Gastroesophageal sphincter (tissue), 4 donors: ENCODE measurements at places on chromosomes 5 and 9.

DNA sequence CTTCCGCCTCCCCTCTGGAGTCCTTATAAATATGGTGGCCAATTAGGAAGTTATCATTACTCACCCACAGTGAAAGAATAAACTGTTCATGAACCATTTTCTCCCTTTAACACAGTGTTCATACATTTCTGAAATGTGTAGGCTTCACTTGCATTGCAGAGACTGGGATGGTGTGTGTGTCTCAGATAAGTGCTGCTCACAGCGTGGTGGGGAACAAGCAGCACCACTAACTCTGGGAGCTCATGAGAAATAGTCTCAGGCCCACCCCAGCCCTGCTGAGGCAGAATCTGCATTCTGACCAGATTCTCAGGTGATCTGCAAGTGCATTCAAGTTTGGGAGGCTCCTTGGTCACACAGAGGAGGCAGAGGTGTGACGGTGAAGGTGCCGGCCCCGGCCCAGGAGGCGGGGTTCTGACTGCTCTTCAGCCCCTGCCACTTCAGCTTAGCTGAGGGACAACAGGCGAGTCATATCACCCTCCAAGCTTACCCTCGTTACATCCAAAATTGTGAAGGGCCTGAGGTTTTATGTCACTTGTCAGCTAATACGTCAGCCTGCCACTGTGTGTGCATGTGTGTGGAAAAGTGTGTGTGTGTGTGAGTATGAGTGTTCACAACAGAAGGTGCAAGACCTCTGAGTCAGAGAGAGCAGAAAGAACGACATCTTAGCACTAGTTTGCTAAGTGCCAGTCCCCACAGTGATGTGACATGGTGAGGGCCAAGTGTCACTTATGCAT is 34.7 kb downstream of the DAP start:
- no peak for ATAC-seq

GRCh38 chr5:143889986-143890385 is 78.0 kb downstream of the HMHB1 start:
- no peak for ATAC-seq

DNA sequence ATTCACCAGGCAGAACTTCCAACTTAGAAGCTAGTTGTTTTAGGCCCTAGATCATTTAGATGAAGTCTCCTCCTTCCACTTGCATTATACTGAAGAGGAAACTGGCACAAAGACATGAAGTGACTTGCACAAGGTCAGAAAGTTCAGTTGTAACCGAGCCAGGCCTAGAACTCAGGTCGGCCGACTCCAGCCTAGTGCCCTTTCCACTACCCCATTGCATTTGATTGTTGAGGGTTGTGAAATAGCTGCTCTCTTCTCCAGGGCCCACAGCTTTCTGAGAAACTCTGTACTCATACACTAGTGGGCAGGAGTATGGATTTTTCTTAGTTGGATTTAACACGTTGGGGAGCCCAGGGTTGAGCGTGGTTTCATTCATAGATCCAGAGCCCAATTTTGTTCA is 5.6 kb downstream of the ZNF462 start:
- peak; percentile 39 for ATAC-seq

- ATAC-seq, result no peak
Observed at GRCh38 chr5:37054391-37054790, 177.8 kb downstream of the NIPBL start.

DNA sequence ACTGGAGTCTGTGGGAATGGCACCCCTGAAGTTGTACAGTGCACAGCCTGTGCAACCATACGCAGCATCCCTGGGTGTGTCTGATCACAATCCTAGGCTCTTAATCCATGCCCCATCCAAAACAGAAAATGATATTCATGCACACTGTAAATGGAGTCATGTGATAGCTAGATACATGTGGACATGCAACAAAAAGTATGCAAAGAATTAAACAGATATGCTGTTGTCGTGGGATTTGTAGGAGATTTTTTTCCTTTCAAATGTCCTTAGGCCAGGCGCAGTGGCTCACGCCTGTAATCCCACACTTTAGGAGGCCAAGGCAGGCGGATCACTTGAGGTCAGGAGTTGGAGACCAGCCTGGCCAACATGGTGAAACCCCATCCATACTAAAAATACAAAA is 36.1 kb downstream of the PRRX2 start:
- ATAC-seq, result no peak
